CD8-positive, alpha-beta memory T cell (primary cell): ENCODE measurements at places on chromosomes 2 and 18. TPM values are rescaled to one million over a fixed set of nuclear protein-coding genes. Genes with fewer than 3 reads are reported as not detected.

NRP2 gene
- total RNA-seq: 0.91 TPM

LYG2 gene
- not detected for total RNA-seq

DNA sequence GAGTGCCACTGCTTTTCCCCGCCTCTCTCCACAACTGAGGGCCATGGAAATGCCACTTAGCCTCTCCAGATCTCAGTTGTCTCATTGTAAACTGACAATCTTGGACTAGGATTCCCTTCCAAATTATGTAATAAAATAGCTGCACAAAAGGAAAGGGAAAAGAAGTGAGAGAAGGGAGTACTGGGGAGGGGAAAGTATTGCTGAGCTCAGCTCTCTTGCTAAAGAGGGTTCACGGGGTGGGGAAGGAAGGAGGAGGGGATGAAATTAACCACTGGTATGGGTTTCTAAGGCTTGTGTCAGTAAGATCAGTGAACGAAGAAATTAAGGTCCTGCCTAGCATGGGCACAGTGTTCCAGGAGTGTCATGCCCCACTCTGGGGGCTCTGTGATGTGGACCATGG lies 417.3 kb downstream of the TGIF1 start:
- H3K27ac ChIP-seq: no peak overlapping the region
- H3K4me1 ChIP-seq: no peaks in the 10 kb centered on the region
- H3K4me3 ChIP-seq: no peak overlapping the region
- DNase-seq: no peak
- no peaks in the 10 kb centered on the region for H3K36me3 ChIP-seq

DNA sequence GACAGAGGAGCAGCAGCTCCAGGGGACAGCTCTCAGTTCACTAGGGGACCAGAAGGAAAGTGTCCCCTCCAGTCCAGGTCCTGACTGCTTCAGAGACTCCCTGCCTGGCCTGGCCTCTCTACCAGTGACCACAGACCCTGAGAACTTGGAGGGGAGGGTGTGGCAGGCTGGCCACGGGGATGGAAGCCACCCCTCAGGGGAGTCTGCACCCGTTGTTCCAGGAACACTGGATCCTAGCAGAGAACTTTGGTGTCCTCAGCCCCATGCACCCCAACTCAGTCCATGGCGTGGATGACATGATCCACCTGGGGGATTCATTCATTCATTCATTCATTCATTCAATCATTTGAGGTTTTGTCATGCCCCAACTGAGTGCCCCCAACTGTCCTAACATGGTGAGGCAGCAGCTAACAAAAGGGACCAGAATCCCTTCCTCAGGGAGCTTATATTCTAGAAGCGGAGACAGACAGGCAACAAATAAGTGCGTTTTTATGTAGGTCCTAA lies 31.9 kb downstream of the MYO7B start:
- H3K36me3 ChIP-seq: no peaks in the 10 kb centered on the region
- H3K27me3 ChIP-seq: no peaks in the 10 kb centered on the region
- no peaks in the 10 kb centered on the region for H3K4me1 ChIP-seq
- H3K27ac ChIP-seq: no peak overlapping the region
- DNase-seq: no peak

- H3K4me1 ChIP-seq: no peaks in the 10 kb centered on the region
- H3K4me3 ChIP-seq: no peak overlapping the region
- no peaks in the 10 kb centered on the region for H3K27me3 ChIP-seq
- no peak for DNase-seq
- H3K36me3 ChIP-seq: no peaks in the 10 kb centered on the region
Measured at GRCh38 chr2:26632624-26633185, 8.5 kb downstream of the CIB4 start.

DNA sequence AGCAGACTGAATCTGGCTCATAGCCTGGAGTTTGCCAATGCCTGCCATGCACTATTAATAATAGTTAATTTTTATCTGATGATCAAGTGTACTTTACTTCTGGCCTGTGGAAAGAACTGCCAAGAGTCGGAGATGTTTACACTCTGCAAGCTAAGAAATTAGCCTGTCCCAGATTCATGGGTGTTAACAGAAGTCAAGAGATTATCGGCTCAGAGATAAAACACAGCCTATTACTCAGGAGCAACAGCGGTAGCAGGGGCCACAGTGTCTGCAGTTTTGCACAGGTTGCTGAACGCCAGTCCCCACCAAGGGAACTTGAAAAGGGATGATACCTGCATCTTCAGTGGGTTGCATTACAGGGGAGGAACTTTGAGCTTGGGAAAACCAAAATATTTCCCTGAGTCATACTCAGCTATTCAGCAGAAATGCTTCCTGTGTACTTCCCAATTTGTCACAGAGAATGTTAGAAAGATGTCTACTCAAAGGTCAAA lies 4.3 kb upstream of the ADI1 start:
- H3K4me1 ChIP-seq: peaks cover 21% of the 10 kb centered on the region
- no peaks in the 10 kb centered on the region for H3K27me3 ChIP-seq
- no peak for DNase-seq
- no peak overlapping the region for H3K4me3 ChIP-seq
- no peaks in the 10 kb centered on the region for H3K36me3 ChIP-seq
